ENCODE measurements at places on chromosomes 2 and 18.

DNA sequence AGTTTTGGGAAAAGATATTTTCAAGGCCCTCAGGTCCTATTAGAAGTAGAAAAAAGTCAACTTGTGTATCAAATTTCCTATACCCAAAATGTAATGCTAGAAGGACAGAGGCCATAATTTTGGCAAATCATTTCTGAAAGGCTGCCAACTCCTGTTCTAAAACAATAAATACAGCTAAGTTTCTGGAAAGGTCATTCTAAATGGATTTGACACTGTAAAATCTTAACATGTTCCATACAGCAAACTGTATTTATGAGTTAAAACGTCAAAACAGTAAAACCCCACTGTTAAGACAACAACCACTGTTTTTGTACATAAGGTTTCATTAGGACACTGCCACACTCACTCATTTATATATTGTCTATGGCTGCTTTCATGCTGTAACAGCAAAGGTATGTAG lies 9.7 kb downstream of the FAM98A start:
- no peak for DNase-seq

GRCh38 chr2:101387151-101387834 lies at the start of gene CREG2:
Gene CREG2, minus strand, starts transcription at chr2:101387503. Its CDS starts 46 bp downstream, at chr2:101387457.
- peak; percentile 9 for DNase-seq

- DNase-seq: no peak
Observed at GRCh38 chr2:86468162-86469033, 27.2 kb downstream of the KDM3A start.

DNA sequence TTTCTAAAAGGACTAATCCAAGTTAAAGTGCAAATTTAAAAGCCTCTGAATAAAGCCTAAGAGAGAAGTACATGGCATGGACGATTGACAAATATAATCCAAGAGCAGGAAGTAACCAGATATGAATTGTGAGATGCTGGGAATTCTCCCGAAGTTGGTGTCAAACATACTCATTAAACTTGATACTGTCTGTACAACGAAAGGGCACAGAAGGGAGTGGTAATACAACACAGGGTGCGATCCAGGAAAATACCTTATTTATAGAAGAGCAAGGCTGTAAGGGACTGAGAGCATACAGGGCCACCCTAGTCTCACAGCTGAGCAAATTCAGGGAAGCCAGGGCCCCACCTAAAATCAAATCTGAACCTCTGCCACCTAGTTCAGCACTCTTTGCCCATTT lies 41.6 kb downstream of the SEMA4F start:
- DNase-seq: no peak

GRCh38 chr2:52034706-52035105 lies 1002.8 kb upstream of the NRXN1 start:
- no peak for DNase-seq

DNA sequence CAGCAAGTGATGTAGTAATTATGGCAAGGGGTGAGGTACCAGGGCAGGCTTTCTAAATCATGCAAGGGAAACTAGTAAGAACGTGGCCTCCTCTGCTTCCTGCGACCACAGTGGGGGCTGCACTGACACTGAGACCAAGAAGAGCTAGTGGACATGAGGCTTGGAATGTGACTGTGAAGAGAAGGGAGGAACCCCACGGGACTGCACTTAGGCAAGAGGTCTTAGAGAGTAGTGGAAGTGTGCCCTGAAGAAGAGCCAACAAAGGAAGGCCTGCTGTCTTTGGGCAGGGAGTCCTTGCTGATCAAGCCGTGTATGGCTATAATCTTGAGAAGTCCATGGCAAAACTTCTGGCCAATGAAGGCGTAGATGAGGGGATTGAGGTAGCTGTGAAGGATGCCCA lies 8.9 kb upstream of the RUFY4 start:
- DNase-seq: no peak

GRCh38 chr2:42859006-42859552 lies 66.7 kb upstream of the HAAO start:
- peak; percentile 45 for DNase-seq

DNA sequence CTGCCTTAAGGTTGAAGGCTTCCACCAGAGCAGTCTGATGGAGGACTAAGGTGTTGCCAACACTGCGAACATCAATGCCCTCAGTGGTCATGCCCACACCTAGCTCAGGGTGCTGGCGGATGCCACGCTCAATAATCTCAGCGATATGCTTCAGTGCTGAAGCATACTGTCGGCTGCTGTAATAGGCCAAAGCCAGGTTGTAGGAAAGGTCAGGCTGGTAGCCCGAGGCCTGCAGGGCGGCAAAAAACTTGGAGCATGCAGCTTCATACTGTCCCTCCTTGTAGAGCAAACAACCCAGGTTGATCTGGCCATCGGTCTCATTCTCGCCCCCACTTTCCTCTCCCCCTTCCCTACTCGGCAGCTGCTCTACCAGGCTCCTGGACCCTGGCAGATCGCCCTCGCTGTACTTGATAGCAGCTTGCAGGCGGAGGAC lies 159.4 kb downstream of the AGPS start:
- peak; percentile 1 for DNase-seq

- DNase-seq: no peak
Observed at GRCh38 chr2:222427646-222428301, 3.4 kb downstream of the SGPP2 start.

GRCh38 chr2:112483042-112483473 lies 1.1 kb downstream of the TTL start:
- DNase-seq: no peak

DNA sequence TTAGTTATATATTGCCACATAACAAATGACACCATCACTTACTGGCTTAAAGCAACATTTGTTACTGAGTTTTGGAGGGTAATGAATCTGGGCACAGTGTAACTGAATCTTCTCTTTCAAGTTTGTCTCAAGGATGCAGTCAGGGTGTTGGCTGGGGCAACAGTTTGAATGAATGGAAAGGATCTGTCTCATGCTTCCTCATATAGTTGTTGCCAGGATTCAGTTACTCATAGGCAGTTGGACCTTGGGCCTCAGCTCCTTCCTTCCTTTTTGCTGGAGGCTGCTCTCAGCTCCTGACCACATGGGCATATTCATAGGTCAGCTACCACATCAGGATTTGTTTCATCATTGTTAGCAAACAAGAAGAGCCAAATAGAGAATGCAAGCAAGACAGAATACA lies 466.1 kb upstream of the MC4R start:
- no peak for DNase-seq

- DNase-seq: no peak
Observed at GRCh38 chr2:239788576-239789098, 236.5 kb downstream of the NDUFA10 start.

GRCh38 chr2:39266139-39266805 lies 22.5 kb upstream of the CDKL4 start:
- DNase-seq: no peak

GRCh38 chr18:7224198-7224597 lies 6.7 kb upstream of the LRRC30 start:
- no peak for DNase-seq

- DNase-seq: no peak
Observed at GRCh38 chr2:143901185-143901842, 618.6 kb downstream of the ZEB2 start.

GRCh38 chr2:31082002-31082401 lies 56.2 kb downstream of the GALNT14 start:
- DNase-seq: no peak

DNA sequence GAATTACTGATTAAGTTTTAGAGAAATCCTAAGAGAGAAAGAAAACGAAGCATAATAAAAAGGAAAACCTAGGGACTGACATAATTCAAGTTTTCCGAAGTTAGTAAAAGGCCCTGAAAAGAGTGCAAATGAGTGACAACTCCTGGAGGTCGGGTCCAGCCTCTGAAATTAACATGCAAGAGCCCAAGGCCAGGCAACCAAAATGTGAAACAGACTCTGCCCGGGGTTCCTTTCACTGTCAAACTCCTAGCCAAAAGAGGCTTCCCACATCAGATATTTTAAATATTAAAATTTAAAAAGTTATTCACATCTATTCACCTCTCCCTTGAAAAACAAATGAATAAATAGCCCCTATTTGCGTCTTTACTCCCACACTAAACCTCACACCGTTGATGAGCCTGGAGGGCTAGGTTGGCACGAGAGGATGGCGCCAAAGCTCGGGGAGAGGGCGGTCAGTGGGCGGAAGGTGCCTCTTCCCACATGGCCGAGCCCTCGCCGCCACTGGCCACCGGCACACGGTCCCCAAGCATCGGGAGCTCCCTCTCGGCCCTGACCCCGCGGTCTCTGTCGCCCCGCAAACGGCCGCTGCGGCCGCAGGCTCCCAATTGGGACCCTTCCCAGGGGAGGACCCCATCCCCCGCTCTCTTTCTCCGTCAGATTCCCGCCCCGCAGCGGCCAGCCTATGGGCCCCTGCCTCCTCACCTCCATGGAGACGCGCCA lies 630 bp downstream of the PPM1G start:
- no peak for DNase-seq

- DNase-seq: no peak
Observed at GRCh38 chr18:11500153-11501122, 109.0 kb upstream of the SLC35G4 start.

DNA sequence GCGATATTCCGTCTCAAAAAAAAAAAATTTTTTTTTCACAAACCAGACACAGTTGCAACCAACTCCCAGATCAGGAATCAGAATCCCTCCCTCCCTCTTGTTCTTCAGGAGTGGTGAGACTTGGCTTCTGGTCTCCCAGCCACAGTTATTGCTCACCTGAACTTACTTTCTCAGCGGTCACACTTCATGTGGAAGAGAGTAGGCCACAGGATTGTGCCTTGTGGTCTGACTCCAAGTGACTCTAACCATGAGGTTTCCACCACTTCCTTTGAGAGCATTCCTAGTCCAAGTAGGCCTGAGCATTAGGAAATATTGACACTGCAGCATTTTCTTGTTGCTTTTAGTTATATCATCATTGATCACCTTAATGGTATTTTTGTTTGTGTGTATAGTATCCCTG lies 12.1 kb downstream of the FMNL2 start:
- no peak for DNase-seq

DNA sequence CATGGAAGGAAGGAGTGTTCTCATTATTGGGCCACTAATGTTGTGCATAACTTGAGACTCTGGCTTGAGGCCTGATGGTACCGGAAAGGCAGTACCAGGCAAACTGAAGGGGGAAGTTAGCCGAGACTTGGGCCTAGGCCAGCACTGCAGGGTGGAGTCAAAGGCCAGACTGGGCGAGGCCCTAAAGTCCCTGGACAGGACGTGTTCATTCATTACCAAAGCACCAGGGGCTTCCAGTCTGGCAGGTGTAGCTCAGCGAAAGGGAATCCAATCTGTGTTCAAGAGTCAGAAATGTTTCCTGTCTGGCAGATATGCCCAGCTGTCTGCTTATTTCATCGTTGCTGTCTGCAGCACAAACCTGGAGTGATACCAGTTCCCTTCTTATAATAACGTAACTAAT lies 4.7 kb upstream of the ITSN2 start:
- no peak for DNase-seq

DNA sequence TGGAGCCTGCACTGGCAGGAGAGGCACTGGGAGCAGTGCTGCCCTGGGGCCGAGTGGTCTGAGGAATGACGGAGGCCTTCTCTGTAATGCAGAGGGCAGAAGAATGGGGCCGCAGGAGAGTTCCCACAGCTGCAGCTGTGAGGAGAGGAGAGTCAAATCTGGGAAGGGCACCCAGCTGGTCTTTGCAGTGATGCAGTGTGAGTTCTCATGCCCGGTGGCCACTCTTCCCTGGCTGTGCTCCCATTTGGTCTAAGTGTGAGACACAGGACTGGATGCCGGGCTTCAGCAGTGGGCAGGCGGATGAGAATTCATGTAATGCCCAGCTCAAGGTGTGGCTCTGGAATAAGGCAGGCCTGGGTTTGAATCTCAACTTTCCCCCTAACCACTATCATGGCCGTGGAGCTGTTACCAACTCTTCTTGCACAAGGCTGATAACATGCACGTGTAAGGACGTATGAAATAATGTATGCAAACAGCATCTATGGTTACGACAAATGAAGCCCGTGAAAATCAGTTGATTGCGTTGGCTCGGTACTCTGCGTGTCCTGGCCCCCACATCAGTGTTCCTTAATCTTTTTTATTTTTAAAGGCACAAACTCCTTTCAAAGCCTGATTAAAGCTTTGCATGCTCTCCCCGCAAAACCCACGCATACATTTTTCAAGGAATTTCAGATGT lies 71.6 kb downstream of the ACKR3 start:
- DNase-seq: no peak

DNA sequence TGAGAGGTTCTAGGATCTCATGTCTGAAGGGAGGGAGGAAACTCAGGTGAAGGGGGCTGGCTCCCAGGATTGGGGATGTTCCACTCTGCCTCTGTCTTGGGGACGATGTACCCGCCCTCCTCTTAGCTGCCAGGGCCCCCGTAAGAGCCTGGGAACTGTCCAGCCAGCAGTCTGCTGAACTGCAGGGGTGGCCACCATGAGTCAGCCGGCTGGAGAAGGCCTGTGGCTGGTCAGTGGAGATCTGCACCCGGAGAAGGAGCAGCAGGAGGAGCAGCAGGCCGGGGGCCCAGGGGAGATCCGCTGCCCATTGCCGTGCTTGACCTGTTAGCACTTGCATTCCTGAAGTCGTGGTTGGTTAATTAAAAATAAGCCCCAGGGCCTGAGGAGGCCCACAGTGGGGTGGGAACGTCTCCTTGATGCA lies 180.3 kb downstream of the TFCP2L1 start:
- DNase-seq: no peak

GRCh38 chr2:38098421-38099098 lies 22.6 kb upstream of the CYP1B1 start:
- no peak for DNase-seq

DNA sequence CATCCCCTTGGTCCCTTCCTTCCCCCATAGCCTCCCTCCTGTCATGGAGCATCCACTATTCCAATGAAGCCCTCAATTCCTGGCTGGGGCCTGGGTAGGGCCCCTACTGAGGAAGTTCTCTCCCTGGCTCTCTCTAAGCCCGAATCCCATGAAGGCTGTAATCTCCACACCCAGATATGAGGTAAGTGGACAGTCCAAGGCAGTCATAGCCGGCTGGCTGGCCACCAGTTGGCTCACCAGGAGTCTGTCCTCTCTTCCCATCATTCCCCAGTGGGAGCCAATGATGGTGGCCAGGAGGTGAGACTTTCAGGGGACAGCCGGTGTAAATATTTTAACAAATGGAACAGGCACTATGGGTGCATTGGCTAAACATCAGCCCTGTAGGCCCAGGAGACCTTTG lies 6.8 kb upstream of the TAF1B start:
- no peak for DNase-seq

- no peak for DNase-seq
Observed at GRCh38 chr18:9750606-9751304, 42.7 kb downstream of the RAB31 start.

DNA sequence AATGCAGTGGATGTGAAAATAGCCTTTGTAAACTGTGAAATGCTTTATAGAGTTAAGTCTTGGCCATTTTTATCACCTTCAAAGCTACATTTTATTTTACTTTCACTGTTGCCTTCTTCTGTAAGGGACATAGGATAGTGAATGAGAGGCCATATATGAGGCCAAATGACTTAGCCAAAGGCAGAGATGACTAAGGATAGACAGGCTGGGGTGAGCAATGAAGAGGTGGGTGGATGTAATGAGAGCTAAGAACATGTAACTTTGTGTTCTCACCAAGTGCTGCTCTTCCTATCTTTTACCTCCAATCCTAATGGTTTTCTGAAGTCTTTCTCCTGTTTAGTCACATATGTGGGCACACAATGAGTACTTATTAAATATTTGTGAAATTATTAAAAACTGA lies 101.9 kb downstream of the MBD5 start:
- no peak for DNase-seq

All from stimulated activated CD8-positive, alpha-beta memory T cell treated with anti-CD3 and anti-CD28 coated beads, Interleukin-7, amount 100 ng/mL, for 1 hour (primary cell).